ENCODE measurements at places on chromosomes 2 and 18.

DNA sequence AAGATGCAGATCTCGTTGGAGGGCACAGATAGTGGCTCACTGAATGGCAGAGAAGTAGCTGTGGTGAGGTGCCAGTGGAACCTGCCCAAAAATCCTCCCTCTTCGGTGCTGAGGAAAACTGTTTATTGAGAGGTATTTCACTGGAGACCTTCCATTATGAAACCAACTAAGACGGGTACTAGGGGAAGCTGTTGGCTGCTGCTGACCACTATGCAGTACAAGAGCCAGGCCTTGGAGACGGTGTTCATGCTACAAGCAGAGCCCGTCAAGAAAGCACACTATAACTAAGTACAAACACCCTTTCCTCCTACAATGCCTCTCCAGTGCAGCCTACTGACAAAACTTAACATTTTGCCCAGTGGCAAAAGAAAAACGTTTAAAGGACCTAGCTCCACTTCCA, 4.6 kb downstream of the ARL5A start:
- H3K36me3 ChIP-seq, result no peaks in the 10 kb centered on the region
- 0 out of 2 replicates have a peak overlapping the region, but pooled peaks have one; percentile 8 for H3K27ac ChIP-seq
- peak; percentile 24 for DNase-seq
- no peaks in the 10 kb centered on the region for H3K27me3 ChIP-seq
- H3K4me3 ChIP-seq, result no peak overlapping the region
- peaks cover 30% of the 10 kb centered on the region for H3K4me1 ChIP-seq

DNA sequence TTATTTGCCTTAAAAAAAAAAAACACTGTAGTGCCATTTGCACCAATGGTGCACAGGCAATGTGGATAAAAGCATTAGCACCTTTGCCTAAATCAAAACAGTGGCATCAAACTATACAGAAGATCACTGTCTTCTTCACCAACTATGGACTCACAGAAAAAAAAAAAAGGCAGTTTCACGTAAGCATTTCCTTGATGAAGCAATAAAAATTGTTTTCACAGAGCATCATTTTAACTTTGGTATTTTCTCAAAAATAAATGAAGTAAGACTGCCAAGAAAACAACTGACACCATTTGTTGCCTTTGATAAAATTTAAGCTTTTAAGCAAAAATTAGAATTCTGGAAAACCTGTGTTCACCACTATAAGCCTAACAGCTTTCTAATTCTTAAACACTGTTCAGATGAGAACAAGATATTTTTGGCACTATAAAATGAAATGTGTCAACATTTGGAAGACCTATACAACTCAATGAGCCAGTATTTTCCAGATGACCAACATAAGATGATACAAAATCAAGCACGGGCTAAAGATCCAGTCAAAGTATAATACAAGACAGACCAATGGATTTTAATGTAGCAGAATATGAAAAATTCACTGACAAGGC, 21.1 kb downstream of the METTL8 start:
- peak; percentile 60 for DNase-seq
- H3K27ac ChIP-seq, result peak overlapping the region; percentile 62
- peaks cover 41% of the 10 kb centered on the region for H3K4me1 ChIP-seq
- H3K36me3 ChIP-seq, result no peaks in the 10 kb centered on the region
- H3K27me3 ChIP-seq, result no peaks in the 10 kb centered on the region

GRCh38 chr2:165777522-165778186, 16.4 kb downstream of the GALNT3 start:
- no peak overlapping the region for H3K4me3 ChIP-seq
- DNase-seq, result peak; percentile 19
- no peaks in the 10 kb centered on the region for H3K27me3 ChIP-seq

DNA sequence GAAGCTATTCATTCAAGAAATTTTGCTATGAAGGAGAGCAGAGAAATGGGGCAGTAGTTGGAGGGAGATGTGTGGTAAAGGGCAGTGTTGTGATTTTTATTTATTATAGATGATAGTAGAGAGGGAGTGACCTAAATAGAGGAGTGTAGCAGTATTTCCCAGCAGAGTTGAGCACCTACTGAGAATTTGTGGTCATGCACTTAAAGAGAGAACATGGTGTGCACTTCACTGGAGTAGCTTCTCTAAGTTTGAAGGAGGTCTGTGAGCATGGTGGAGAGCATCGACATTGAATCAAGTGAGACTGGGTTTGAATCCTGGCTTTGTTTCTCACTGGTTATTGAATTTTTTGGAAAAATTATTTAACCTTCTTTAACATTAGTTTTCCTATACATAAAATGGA, 129.2 kb downstream of the AQP4 start:
- H3K36me3 ChIP-seq, result no peaks in the 10 kb centered on the region
- no peak overlapping the region for H3K27ac ChIP-seq
- no peak overlapping the region for H3K4me3 ChIP-seq
- no peak for DNase-seq
- no peaks in the 10 kb centered on the region for H3K27me3 ChIP-seq
- H3K4me1 ChIP-seq, result no peaks in the 10 kb centered on the region

DNA sequence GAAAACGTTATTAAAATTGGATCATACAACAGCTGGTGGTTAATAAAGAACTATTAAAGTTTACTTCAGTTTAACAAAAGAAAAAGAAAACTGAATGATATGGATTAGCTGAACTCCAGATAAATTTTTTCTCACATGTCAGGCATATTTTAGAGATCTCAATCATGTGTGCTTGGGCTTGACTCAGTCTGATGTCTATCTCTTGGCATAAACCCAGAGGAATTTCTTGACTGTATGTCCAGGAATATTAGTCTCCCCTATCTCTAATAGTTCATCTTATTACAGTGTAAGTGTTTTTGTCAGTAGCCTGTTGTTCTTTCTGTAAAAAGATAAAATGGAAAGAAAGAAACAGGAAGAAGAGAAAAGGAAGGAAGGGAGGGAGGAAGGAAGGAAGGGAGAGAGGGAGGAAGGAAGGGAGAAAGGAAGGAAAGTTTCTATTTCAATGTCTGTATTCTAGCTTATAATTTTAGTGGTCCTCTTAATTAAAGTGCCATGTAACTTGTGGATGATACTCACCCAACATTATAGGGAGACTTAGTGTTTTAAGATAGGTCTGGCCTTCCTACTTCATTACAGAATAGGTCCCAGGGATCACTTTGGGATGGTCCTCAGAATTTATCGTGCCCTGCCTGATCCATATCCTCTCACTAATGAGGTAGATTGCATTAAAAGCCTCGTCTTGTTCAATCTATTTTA, 99.7 kb upstream of the UGP2 start:
- peaks cover 36% of the 10 kb centered on the region for H3K4me1 ChIP-seq
- no peak overlapping the region for H3K4me3 ChIP-seq
- DNase-seq, result peak; percentile 41
- no peaks in the 10 kb centered on the region for H3K36me3 ChIP-seq

- no peak overlapping the region for H3K4me3 ChIP-seq
- H3K27ac ChIP-seq, result no peak overlapping the region
- H3K36me3 ChIP-seq, result no peaks in the 10 kb centered on the region
- DNase-seq, result no peak
- 0 out of 2 replicates have a peak, but pooled peaks cover 7% of the 10 kb centered on the region for H3K4me1 ChIP-seq
These were observed 76.5 kb downstream of the BABAM2 start for GRCh38 chr2:27967076-27967475.

DNA sequence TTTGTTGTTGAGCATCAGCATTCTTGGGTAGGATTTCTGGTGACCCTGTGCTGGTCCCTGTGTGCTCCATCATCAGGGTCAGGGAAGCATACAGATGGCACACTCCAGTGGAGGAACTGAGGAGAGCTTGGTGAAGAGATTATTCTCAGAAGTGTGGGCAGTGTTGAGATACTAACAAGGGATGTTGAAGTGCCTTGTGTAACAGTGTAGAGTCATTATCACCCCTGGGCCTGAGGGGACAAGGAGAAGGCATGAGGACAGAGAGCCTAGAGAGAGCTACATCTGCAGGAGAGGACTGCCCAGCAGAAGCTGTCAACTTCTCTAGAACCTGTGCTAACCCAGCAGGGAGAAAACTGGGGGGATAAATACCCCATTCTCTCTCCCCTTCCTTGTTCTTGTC, 189.0 kb downstream of the PLCL1 start:
- H3K36me3 ChIP-seq, result no peaks in the 10 kb centered on the region
- no peaks in the 10 kb centered on the region for H3K27me3 ChIP-seq
- no peak overlapping the region for H3K4me3 ChIP-seq
- H3K27ac ChIP-seq, result no peak overlapping the region

GRCh38 chr2:170500770-170501169, 214.4 kb upstream of the SP5 start:
- no peaks in the 10 kb centered on the region for H3K4me1 ChIP-seq
- no peak overlapping the region for H3K4me3 ChIP-seq
- no peaks in the 10 kb centered on the region for H3K27me3 ChIP-seq
- H3K36me3 ChIP-seq, result no peaks in the 10 kb centered on the region
- H3K27ac ChIP-seq, result no peak overlapping the region

All from GM23248 (cell line).